Uterus (tissue), 4 donors: ENCODE measurements at places on chromosomes 2 and 18. TPM values are rescaled to one million over a fixed set of nuclear protein-coding genes. Genes with fewer than 3 reads are reported as not detected.

The NETO1 gene
- total RNA-seq, result not detected

The TSGA10 gene
- 12.0 TPM for total RNA-seq

DNA sequence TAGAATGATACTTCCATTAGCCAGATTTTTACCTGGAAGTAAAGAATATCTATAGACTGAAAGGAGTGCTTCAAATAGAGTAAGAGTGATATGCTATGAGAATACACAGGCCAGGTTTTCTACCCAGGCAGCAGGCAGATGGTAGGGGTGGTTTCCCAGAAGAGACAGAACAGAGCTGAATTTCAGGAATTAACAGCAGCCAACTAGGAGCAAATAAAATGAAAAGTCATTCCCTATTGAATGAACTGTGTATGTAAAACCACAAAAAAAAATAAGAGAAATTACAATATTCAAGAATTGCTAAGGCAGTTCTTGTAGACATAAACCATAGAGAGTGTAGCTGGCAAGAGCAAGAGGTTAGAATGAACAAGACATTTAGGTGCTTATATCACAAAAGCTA, 336.8 kb downstream of the KCNJ3 start:
- DNase-seq, result no peak

DNA sequence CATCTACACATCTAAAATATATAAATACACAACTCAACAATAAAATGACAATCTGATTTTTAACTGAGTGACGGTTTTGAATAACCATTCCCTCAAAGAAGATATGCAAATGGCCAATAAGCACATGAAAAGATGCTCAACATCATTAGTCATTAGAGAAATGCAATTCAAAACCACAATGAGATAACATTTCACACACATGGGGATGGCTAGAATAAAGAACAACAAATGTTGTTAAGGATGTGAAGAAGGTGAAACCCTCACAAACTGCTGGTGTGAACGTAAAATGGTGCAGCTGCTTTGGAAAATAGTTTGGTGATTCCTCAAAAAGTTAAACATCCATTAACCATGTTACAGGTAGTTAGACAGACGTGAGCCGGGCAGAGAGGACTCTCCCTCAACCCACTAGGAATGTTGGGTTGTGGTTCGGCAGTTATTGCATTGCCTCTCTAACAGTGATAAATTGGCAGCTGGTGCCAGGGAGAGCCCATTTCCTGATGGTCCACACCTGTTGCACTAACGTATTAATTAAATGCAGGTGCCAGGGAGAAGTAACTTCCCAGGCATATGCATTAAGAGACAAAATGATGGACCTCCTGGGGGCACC, 22.3 kb upstream of the DUSP2 start:
- no peak for DNase-seq

DNA sequence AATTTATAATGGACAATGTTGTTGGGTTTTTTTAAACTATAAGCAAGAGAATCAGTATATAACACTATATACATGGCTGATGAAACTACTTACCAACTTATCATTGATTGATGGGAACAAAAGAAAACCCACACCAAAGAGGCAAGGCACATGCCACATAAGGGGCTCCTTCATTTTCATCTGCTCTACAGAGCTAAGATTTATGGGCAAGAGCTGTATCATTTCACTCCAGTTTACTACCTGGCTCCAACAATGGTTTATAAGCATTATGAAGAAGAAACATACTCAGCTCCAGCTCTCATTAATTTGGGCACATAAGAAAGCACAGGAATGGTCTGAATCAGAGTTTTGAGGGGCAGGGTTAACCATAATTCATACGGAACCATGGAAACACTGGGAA, 283.3 kb downstream of the AGPS start:
- peak; percentile 26 for DNase-seq

DNA sequence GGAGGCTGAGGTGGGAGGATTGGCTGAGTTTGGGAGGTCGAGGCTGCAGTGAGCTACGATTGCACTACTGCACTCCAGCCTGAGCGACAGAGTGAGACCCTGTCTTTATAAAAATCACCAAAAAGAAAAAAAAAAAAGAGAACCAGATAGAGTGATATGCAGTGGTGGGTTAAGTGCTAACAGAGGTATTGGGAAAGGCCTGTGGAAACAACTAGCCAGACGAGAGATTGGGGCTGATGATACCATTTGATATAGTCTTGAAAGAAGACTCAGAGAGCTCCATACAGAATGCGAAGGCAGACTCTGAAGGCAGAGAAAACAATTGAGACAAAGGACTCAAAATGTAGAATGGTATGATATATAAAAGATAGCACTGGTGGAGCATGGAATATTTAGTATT, 134.1 kb downstream of the CDC42EP3 start:
- no peak for DNase-seq

The RAB6D gene
- total RNA-seq, result not detected

The DCC gene
- not detected for total RNA-seq

GRCh38 chr2:109351164-109351756, 222.3 kb downstream of the SH3RF3 start:
- DNase-seq, result no peak

GRCh38 chr2:181036848-181037603, 56.6 kb downstream of the UBE2E3 start:
- no peak for DNase-seq

DNA sequence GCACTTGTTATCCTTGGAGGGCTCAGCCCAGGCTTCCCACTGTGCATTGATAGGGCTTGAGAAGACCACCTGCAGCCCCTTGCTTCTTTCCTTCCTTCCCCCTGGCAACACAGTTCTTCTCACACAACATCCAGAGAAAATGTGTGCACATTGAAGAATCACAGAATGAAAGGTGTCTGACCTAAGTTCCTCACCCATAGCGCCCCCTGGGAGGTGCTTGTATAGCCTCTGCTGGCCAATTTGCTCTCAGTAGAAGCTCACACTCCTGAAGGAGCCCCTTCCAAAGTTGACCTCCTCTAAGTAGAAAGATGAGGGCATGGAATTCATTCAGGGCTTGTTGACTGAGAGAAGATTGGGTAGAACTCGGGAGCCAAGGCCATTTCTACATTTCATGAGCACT, 758.4 kb upstream of the KLHL29 start:
- DNase-seq, result no peak

DNA sequence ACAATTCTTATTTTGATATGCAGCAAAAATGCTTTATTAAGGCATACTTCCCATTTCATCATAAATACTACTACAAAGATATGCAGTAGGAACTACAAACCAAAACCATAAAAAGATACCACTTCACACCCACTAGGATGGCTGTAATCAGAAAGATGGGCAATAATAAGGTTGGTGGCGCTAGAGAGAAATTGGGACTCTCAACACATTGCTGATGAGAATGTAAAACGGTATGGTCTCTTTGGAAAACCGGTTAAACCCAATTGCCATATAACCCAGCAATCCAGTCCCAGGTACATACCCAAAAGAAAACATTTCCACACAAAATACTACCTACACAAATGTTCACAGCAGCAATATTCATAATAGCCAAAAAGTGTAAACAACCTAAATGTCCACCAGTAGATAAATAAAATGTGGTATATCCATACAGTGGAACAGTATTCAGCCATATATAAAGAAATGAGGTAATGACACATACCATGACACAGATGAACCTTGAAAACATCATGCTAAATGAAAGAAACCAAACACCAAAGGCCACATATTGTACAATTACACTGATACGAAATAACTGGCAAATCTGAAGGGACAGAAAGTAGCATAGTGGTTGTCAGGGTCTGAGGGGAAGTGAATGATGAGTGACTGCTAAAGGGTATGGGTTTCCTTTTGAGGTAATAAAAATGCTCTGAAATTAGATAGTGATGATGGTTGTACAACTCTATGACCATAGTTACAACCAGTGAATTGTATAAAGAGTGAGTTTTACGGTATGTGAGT, 12.7 kb downstream of the SP3 start:
- DNase-seq, result no peak

DNA sequence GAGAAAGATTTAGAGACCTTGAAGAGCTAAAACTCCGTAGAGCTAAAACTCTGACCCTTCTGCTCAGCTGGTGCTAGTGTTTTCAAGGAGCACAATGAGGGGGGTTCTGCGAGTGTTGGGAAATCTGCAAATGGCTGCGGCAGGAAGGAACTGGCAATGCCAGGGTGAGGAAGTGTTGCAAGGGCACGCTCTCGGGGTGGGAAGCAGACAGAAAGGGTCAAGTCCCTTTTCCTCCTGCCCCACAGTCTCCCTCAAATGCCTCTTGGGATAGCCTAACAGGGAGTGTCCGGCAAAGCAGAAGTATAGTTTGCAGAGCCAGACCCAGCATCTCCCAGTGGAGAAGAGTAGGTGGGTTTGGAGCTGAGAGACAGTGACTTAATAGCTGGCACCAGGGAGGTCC, 60.5 kb downstream of the NCAPH start:
- no peak for DNase-seq

- DNase-seq, result no peak
Measured at GRCh38 chr2:195414537-195415100, 242.4 kb upstream of the SLC39A10 start.
